Activated T-cell treated with anti-CD3 and anti-CD28 coated beads for 4 hours (primary cell): ENCODE measurements at places on chromosomes 5 and 9.

- no peak for DNase-seq
These were observed 68.1 kb upstream of the ERCC6L2 start for GRCh38 chr9:95807326-95807947.

GRCh38 chr5:172585114-172585513 lies 55.9 kb upstream of the NEURL1B start:
- no peak for DNase-seq

- no peak for DNase-seq
These were observed 160.5 kb upstream of the TNC start for GRCh38 chr9:115278326-115279035.

DNA sequence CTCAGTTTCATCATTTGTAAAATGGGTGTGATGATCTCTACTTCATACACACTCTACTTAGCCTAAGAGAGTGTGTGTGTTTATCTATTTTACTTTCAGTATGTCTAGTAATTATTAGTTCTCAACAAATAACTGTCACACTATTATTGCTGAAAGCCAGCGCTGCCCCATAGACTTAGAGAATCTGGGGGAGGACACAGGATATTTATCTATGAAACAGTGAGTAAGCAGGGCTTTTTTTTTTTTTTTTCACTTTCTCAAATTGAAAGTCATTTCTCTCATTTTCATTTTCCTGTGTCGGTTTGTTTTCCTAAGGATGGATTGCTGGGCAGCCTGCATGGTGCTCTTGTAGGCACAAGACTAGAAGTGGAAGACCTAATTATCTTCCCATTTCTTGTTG lies 248.4 kb upstream of the RPS23 start:
- no peak for DNase-seq

DNA sequence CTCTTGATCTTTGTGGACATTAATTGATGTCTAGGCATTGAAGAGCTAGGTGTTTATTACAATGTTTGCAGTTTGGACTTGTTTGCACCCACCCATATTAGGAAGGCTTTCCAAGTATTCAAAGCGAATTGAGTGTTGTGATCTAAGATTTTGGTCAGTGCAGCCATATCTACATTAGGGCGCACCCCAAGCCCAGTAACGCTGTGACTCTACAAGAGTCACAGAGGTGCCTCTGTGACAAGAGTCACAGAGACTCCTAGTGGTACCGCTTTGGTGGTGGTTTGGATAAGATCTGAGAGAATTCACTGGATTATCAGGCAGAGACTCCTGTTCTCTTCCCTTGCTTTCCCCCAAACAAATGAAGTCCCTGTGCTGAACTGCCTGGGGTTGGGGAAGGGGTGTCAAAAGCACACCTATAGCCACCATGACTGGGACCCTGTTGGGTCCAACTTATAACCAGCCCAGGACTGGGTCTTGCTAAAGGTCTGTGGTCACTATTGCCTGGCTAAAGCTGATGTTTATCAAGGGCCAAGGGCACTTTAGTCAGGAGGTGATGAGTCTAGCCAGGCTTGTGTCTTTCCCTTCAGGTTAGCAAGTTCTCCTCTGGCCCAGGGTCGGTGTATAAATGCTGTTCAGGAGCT lies 114.1 kb upstream of the RIOK2 start:
- DNase-seq = no peak

DNA sequence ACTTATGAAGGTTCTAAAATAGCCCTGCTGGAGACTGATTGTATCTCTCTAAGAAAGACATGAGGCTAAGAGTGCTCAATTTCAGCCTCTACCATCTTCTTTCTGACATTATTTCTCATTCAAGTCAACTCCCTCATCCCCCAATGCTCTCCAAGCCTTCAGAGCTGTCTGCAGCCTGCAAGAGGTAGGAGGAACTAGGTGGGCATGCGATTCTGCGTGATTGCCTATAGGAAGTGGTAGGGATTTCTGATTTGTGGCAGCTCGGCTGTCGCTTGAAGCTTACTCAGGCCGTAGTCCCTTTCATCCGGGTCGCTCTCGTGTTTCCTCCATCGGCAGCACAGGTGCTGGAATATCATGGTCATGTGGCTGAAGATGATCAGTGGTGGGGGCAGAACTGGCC lies 138.1 kb upstream of the KLF9 start:
- no peak for DNase-seq

DNA sequence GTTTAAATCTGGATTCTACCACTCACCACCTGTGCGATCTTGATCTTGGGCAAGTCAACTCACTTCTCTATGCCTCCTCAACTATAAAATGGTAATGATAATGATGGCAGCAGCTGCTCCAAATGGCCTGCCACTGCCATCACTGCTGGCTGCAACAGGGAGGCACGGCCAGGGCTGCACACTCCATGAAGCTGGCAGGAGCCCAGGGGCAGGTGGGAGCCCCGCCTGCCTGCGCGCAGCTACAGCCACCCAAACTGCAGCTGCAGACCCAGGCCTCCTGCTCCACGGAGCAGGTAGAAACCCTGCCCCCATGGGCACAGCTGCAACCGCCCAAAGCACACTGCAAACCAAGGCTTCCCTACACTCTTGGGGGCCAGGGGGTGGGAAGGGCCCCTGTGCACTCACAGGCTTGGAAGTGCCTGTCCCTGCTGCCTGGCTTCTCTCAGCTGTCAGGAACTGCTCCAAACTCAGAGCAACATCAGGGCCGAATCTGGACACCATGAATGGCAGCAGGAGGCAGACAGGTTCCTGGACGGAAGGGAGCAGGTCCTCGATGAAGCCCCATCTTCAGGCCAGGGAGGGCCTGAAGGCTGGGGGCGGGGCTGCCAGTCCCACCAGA lies 57.6 kb downstream of the PRELID2 start:
- DNase-seq = no peak

DNA sequence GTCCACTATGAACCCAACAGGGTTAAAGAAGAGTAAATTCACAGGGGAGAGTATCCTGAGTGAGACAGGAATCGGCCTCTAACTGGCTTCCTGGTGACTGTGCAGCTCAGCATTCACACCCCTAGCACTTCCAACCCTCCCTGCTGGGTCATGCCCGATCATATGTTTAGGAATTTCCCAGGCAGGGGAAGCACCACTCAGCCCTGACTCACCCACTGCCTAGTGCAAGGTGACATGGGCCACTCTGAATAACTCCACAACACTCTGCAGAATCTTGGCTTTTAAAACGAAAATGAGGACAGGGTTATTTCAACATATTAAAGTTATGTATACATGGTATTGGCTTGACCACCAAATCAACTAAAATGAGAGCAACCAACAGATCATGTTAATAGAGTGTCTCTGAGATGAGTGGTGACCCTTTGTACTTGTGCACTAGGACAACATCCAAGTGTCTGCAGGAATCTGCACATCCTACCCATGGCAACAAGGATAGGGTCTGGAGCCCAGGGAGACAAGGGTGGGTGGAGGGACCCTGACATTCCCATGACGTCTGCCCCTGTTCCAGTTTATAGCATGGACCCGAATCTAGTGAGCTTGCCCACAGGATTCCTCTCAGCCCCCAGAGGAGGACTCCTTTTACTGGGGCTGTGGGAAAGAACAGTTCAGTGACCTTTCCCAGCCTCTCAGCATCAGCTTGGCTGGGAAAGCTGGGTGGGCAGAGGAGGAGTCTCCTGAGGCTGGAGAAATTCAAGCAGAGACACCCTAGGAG lies 485.8 kb downstream of the SEMA5A start:
- no peak for DNase-seq

DNA sequence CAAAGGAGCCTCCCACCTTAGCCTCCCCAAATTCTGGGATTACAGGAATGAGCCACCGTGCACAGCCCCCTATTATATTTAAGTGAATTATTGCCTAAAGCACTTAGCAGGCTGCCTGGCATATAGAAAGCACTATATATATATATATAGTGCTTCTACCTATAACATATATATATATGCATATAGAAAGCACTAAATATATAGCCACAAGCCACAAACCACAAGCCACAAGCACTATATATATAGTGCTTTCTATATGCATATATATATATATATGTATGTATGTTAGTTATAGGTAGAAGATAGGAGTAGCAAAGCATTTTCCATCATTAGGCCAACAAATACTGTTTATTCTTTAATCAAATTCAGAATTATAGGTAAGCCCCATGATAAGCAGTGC lies 185.8 kb downstream of the CWC27 start:
- DNase-seq = no peak

DNA sequence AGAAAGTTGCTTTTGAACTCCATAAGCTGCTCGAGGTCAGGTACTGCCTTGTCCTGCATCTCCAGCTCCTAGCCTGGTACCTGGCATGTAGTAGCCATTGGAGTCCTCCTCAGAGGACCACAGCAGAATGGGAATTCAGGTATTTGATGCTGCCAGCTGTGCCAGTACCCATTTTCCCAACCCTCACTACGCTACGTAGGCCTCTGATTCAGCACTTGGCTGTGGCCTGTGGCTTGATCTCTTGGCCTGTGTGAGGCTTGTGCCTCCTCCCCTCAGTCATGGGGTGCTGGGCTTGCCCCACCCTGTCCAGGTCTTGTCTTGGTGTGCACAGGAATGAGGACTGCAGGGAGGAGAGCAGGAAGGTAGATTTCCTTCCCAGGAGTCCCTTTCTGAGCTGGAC lies 11.8 kb downstream of the OTULIN start:
- DNase-seq = no peak

- no peak for DNase-seq
These were observed 375.2 kb downstream of the PTPRD start for GRCh38 chr9:10237584-10237983.

DNA sequence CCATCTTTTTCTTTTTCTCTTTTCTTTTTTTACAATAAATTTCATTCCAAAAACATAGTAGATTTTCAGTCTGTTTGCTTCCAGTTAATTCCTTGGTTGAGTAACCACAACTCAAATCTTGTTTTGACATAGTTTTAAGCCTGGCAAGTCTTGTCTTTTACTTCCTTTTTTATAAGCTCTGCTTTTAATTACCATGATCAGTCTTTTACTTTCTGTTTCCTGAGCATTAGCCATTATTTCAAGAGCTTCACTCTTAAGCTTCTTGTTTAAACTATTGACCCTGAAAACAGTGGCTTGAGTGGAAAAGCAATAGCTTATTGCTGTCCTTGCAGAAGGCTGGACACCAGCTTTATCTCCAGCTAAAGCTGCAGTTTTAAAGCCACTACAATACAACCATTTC lies 1363.3 kb downstream of the MAT2B start:
- no peak for DNase-seq

DNA sequence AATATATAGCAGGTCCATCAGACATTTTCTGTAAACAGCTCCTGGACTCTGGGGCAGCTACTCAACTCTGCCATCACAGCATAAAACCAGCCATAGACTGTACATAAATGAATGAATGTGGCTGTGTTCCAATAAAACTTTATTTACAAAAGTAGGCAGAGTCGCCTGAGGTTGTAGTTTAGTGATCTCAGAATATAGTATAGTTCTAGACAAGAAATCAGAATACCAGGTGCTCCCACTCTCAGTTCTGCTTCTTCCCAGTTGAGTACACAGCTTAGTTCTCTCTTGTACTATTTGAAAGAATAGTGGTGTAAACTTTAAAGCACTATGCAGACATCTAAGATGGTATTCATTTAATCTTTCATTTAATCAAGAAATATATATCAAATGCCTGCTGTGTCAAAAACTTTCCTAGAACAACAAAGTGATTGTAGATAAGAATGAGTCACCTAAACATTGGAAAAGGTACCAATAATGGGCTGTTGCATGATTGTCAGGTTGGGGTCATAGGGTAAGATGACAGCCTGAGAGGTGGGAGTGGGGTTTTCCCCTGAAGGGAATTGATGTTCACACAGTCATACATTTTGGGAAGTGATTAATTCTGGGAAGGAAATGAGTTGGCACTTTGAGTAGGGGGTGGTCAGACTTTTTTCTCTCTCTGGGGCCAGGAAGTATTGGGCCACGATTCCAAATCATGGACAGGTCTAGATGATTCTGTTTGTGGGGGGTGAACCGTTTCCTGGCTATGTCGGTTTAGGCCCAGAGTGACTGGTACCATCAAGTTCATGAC lies 37.0 kb downstream of the TNFSF8 start:
- DNase-seq = no peak

DNA sequence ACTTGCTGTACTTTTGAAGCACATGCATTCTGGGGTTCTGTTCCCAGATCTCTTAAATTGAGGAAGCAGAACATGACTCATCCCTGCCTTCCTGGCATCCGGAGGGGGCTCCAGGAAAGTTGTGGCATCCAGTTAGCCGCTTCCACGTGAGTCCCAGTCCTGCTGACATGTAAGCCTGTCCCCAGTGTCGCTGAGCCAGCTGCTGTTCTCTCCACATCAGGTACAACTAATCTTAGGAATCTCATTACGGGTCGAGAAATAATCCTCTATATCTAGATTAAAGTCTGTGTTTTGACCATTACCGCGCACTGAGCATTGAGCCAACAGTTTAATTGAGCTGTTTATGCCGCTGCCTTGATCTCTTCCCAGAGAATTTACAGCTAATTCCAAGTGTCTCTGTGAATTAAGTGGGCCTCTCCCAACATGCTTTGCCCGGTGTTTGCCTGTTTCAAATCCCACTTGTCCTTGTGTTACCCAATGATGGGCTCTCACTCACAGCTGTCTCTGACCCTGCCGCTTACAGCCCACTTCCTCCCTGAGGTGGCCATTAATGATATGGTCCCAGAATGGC lies 10.5 kb upstream of the SHB start:
- no peak for DNase-seq

- no peak for DNase-seq
These were observed 236.6 kb downstream of the DEPDC1B start for GRCh38 chr5:60463179-60463868.

- DNase-seq = no peak
These were observed 65.3 kb downstream of the CDO1 start for GRCh38 chr5:115751176-115751575.

GRCh38 chr9:35385042-35385441 lies 104.9 kb upstream of the RUSC2 start:
- no peak for DNase-seq

GRCh38 chr5:154487541-154487940 lies 9.5 kb upstream of the HAND1 start:
- no peak for DNase-seq

DNA sequence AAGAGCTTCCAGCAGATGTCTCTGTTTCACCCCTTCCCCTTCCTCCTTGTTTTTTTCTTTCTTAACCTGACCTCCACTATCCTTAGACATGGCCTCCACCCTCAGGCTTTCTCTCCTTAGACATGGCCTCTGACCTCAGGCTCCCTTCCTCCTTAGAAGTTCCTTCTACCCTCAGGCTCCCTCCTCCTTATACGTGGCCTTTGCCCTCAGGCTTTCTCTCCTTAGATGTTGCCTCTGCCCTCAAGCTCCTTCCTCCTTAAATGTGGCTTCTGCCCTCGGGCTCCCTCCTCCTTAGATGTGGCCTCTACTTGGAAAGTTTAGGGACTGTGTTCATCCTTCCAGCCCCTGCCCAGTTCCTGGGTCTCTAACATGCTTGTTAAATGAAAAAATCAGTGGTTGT lies 180.4 kb upstream of the S1PR3 start:
- DNase-seq = no peak

GRCh38 chr5:173800340-173800739 lies 87.8 kb upstream of the CPEB4 start:
- DNase-seq = no peak

DNA sequence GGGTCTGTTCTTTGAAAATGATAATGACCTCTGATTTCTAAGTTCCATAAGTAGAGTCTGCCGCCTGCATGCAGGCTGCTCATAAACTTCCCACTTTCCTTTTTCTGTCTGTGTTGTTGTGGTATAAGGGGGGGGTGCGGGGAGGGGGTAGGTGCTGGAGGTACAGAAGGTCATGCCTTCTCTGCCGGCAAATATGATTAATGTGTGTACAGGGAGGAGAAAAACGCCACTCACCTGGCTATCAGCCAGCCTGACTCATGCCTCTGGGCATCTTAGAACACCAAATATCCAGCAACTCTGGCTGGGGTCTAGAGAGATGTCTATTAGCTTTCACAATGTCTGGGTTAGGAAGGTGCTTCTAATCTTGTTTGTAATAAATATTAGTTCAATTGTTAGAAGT lies 128.3 kb downstream of the EFNA5 start:
- DNase-seq = no peak
